ENCODE measurements at places on chromosomes 6 and 20.

DNA sequence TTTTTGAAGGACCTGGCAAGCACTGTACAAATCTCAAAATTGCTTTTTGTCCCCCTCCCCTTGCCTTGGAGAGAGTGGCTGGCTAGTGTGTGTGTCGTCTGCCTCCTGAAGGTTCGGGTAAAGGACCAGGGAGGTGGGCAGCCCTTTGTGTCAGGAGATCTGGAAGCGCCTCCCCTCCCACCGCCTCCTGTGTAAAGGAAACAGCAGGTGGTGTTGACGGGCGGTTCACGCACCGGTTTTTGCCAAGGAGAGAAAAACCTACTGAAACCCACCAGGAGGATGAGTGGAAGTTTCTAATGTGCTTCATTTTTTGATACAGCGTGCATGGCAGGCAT lies 1.2 kb downstream of the ENTPD6 start:
- no peak for DNase-seq

DNA sequence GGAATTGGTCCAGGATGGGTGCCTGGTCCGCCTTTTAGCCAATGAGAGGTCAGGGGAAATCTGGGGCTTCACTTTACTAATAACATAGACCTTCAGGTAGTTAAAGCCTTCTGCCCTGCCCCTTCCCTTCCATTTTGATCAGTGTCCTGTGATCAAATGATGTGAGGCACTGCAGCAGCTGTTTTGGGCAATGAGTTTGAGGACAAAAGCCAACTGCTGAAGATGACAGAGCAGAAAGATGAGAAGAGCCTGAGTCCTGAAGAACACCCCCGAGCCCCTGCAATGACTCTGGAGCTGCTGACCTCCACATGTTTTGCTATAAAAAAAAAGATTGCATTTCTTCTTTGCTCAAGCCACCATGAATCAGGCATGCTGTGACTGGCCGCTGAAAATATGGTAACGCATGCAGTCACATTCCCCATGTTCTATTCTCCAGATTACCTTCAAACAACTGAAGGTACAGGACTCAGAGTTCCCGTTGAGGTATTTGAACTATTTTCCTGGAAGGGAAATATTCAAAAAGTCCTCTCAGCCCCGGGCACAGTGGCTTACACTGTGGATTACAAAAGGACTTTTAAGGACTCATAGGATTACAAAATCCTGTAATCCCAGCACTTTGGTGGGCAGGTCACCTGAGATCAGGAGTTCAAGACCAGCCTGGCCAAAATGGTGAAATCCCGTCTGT lies 45.7 kb upstream of the B4GALT5 start:
- no peak for DNase-seq

GRCh38 chr6:108653949-108654348 lies 93.2 kb downstream of the FOXO3 start:
- DNase-seq, result no peak

- DNase-seq, result no peak
These were observed 37.3 kb downstream of the PYGB start for GRCh38 chr20:25285091-25285647.

GRCh38 chr6:118889163-118889562 lies 4.8 kb upstream of the ASF1A start:
- DNase-seq, result no peak

GRCh38 chr20:63381781-63382431 lies 20.8 kb upstream of the CHRNA4 start:
- DNase-seq, result no peak

DNA sequence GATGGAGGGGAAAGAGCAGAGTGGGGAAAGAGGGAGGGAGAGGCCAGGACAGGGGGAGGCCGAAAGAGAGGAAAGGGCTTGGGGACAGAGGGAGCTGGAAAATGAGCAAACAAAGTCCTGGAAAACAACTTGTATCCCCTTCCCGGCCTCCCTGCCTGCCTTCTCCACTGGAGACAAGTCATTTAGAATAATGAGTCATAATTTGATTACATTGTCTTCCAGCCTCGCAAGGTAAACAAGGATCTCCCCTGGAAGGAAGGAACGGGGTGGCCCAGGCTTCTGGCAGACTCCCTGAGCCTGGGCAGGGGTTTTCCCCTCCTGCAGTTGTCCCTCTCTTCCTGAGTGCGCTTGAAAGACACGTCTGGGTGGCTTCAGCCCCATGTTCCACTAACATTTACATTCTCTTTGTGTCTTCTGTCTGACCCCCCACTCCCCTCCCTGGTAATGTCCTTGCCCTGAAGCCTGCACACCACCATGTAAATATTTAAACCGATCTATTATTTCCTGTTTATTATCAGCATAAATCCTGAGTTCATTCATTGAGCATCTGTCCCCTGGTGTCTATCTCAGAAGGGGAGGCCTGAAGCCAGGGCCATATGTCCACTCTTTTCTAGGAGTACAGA lies 12.1 kb upstream of the MRPS18A start:
- DNase-seq, result no peak

- no peak for DNase-seq
These were observed 271.3 kb downstream of the KHDC1L start for GRCh38 chr6:72953971-72954381.

- no peak for DNase-seq
These were observed 33.9 kb upstream of the ALDH8A1 start for GRCh38 chr6:134983823-134984222.

DNA sequence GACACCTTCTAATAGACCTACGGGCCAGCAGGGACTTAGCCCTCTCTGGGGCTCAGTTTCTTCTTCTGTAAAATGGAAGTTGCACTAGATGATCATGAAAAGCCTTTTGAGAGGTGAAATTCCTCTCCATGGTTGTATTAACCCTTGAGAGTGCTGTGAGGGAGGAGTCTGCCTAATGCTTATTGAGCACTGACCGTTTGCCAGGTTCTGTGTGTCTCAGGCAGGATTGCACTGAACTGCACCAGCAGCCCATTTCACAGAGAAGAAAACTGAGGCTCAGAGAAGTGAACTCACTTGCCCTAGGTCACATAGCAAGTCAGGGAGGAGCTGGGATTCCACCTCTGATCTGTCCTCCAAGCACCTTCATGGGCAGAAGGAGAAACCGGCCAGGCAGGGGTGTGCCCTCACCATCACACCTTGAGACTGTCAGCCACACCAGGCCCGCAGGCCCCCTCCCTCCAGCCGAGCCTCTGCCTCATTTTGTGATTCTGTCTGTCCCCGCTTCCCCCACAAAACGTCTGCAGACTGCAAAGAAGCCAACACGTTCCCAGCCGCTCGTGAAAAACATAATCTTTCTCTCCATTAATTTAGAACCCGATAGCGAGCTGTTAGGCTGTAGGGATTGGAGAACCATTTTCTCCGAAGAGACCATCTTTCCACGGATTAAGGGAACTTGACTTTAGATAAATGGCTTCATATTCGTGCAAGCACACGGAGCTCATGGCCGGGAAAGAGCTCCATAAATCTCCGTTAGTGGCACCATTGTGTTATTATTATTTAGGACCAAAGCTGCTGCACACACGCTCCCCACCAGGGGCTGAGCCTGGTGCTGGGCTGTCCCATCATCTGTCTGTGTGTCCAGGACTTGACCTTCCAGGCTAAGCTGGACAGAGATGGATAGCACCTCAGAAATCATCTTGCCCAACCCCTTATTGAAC lies 46.0 kb downstream of the KIAA1755 start:
- no peak for DNase-seq

DNA sequence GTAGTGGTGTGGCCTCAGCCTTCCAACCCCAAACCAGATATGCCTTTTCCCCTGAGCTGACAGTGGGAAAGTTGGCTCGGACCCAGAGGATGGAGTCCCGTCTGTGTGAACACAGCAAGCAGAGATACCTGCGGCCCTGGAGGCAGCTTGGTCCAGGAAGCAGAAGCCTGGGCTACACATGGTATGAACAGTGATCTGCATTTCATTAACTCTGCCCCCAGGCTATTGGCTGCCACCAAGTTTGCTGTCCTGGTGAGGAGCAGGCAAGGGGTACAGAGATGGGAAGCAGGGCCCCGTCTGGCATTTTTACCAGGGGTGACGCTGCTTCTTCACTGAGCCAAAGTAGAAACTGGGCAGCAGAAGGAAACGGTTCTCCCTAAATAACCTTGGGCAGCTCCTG lies 90.0 kb downstream of the EDN3 start:
- no peak for DNase-seq

DNA sequence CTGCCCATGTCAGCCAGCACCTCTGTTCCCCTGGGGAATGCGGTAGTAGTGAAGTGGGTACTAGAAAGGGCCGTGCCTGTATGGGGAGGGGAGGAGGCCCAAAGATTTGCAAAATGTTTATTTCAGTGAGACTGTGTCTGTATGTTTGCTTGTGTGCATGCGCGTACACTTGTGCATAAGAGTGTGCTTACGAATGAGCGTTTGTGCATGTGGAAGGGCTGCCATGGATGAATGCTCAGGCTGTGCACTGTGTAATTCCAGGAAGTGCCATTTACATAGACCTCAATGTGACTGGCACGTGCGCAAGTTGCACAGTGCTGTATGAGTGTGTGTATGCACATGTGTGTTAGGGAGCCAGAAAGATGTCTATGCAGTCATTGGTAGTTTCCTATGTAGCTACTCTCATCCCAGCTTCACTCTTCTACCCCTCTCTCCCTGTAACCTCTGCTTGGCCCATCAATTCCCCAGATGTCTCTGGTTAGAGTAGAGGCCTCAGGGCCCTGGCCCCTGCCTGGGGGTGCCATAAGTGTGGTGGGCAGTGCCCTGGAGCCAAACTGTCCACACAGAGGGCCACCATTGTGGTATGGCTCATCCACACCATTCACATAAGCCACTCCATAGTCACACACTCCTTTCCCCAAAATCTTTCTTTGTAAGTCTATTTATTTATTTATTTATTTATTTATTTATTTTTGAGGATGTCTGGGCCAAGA lies 26.8 kb upstream of the SLC22A7 start:
- DNase-seq, result no peak

GRCh38 chr20:63572071-63572787 lies 1.8 kb downstream of the HELZ2 start:
- DNase-seq, result no peak

GRCh38 chr6:160427312-160428068 lies 79.3 kb downstream of the SLC22A3 start:
- no peak for DNase-seq

GRCh38 chr6:303948-304558 lies 11.8 kb downstream of the DUSP22 start:
- DNase-seq, result no peak

DNA sequence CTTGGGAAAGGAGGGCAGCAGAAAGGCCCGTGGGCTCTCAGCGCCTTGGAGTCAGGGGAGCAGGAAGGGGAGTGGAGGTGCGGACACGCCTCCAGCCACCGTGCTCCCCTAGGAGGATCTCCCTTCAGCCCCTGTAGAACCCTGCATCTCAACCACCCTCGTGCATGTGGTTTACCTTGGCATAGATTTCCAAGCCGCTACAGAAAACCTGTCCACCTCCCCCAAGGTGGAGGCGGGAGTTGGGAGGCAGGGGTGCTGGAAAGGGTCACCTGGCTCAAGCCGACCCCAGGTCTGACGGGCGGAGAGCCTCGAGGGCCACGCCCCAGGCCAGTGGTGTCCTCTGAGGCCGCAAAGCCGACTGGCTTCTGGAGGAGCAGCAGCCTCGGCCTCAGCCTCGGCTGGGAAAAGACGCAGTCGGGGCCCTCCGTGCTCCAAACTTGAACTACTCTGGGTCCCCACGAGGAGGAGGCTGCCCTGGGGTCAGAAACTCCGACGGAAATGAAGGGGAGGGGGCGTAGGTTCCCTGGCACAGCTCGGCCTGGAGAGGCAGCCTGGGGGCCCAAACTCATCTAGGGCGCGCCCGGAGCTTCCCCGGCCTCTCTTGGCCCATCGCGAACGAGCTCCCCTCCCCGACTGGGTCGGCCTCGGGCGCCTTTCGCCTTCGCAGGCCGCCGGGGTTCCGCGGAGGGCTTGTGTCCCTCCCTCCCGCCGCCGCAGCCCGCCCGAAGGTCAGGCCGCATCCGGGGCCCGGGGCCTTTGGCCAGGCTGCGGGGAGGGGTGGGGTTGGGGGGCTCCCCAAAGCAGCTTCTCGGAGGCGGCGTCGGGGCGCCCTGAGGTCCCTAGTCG lies 6.3 kb upstream of the FOXF2 start:
- DNase-seq, result no peak

DNA sequence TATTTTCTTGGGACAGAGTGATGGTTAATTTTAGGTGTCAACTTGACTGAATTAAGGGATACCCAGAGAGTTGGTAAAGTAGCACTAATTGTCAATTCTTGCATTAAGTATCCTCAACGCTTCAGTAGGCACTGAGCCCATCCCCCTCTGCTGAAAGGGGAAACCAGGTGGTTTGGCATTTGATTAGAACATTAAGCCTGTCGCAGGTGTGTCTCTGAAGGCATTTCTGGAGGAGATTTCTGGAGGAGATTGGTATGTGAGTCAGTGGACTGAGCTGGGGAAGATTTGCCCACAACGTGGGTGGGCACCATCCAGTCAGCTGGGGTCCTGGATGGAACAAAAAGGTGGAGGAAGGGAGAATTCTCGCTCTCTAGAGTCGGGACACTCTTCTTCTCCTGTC lies 119.8 kb downstream of the RFX6 start:
- DNase-seq, result no peak

DNA sequence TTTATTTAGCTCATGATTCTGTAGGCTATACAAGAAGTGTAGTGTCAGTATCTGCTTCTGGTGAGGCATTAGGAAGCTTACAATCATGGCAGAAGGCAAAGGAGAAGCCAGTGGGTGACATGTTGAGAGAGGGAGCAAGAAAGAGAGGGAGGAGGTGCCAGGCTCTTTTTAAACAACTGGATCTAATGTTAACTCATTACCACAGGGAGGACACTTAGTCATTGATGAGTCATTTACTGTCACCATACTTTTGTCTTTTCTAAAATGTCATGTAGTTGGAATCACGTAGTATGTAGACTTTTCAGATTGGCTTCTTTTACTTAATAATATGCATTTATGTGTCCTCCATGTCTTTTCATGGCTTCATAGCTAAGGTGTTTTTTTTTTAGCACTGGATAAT lies 58.1 kb downstream of the NUS1 start:
- DNase-seq, result no peak

- DNase-seq, result no peak
These were observed 10.8 kb upstream of the DACT2 start for GRCh38 chr6:168330403-168330802.

DNA sequence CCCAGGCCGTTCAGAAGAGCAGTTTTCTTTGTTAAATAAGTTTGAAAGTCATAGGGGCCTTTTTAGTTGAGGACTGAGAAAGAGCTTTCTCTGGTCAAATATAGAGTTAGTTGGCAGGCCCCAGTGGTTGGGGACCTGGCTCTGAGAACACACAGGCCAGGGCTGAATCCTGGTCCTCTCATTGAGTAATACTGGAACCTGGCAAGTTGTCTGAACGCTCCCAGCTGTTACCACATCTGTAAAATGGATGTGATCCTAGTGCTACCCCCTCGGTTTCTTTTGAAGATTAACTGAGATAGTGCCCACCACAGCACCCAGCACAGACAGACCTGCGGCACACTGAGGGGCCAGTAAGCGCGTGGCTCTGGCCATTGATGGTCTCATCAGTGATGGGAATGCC lies 215.5 kb downstream of the ZDHHC14 start:
- DNase-seq, result no peak

All from AG09309 (cell line).